Stimulated activated CD4-positive, alpha-beta T cell treated with anti-CD3 and anti-CD28 coated beads, Interleukin-1b, Interleukin-23, amount 100 ng/mL, for 1 hour (primary cell): ENCODE measurements at places on chromosomes 3 and 15.

DNA sequence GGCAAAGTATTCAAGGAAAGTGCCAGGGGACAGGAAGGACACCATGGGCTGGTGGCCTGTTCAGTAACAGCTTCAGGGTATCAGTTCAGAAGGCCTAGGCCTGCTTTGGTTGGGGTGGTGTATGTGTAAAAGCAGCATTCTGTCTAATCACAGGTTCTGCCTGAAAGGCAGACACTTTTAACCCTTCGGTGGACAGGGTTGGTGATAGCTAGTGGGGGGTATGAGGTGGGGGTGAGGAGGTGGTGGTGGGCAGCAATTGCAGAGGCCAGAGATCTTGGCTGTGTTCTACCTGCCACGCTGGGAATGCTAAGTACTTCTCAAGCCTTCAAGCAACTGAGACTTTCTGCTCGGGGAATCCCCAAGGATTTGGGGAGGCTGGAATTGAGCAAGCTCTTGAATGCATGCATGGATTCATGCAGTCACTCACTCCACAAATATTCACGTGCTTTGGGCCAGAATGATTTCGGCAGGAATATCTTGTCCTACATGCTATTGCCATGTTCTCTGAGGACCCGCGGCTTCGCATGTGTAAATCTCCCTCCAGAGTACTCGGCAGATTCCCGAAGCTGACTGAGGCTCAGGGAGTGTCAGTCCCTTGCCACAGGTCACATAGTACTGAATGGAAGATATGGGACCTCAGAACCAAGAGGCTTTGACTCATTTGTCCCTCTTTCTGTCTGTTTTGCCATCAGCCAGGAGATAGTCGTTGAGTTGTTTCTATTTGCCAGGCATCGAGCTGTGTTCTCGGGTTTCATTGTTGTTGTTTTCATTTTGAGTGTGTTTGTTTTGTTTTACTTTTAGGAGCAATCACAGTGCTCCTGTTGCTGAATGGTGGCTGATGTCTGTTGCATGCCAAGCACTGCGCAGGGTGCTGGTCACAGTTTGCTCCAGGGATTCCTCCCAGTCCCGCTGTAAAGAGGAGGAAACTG, 65.5 kb downstream of the SMAD3 start:
- no peak for DNase-seq

DNA sequence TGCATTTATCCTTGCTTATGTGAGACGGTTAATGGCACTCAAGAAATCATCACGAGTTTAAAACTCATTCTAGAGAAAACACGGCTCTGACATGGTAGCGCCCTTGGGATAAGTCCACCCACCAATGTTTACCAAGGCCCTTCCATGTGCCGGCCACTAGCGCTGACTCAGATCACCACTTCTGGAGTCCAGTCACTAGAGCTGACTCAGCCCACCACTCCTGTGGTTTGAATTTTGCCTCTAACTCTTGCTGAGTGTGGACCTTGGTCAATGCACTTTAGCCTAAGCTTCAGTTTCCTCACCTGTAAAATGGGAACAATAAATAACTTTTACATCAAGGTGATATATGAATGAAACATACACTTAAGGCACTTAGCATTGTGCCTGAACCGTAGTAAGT, 358.4 kb upstream of the PROK2 start:
- DNase-seq, result no peak

DNA sequence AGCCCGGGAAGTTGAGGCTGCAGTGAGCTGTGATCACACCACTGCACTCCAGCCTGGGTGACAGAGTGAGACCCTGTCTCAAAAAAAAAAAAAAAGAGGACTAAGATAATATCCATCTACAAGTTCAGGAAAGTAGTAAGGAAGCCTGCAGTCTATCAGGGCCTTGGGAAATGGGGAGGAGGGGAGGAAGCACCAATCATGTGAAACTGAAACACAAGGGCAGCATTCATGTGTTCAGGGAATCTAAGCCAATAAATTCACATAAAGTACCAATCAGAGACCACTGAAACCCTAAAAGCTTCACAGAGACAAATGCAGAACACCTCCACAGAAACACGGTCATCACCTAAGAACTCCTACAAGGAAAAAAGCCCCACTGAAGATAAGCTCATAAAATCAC, 22.9 kb upstream of the HHATL start:
- DNase-seq, result no peak

DNA sequence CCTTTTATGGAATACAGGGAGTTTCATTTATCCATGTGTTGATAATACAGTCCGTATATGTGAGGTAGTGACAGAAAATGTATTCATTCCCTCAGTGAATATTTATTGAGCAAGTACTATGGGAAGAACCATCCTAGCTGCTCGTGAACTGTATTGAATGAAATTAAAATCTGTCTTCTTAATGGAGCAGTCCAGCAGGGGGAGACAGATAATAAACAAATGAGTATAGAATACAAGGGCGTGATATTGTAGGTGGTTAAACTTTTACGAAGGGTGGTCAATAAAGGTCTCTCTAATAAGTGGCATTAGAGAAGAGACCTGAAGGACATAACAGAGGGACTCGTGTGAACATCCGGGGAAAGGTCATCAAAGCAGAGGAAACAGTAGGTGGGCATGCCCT, 62.7 kb upstream of the OSTN start:
- DNase-seq, result no peak

- no peak for DNase-seq
Measured at GRCh38 chr3:177484206-177484605, 286.9 kb upstream of the TBL1XR1 start.

GRCh38 chr3:123154020-123154985, 47.4 kb upstream of the SEC22A start:
- DNase-seq, result no peak

- DNase-seq, result no peak
Measured at GRCh38 chr15:71939981-71940588, 129.7 kb downstream of the NR2E3 start.

- no peak for DNase-seq
Measured at GRCh38 chr3:123693584-123694190, 108.8 kb upstream of the HACD2 start.

DNA sequence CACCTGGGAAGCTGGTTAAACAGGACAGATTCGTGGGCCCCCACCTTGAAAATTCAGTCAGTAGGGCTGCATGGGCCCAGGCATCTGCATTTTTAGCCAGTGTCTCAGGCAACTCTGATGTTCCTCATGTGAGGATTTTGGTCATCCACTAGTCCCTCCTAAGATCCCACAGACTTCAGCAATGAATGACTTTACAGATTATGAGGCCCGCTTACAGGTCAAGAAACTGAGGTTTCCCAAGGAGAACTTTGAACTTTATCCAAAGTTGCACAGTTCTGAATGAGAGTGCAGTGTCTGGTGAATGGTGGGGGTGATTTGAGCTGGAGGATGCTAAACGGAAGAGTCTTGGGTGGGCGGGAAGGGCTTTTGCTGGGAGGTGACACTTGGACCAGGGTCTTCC, 27.2 kb downstream of the SLC6A6 start:
- DNase-seq, result no peak

DNA sequence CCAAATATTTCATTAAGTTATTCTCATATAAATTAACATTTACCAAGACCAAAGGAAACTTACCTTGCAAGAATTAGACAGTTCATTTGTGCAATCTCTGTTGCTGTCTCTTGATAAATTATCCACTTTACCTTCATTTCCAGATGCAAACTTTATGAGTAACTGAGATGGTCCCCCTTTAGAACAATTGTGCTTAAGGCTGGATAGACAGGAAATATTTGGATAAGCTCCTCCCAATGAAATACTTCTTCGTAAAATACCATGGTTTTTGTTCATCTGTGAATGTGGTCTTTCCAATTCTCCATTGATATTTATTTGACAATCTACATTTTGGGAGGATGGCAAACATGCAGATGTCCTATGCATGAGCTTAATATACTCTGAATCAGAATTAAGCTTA, 78.2 kb downstream of the NEDD4 start:
- no peak for DNase-seq

DNA sequence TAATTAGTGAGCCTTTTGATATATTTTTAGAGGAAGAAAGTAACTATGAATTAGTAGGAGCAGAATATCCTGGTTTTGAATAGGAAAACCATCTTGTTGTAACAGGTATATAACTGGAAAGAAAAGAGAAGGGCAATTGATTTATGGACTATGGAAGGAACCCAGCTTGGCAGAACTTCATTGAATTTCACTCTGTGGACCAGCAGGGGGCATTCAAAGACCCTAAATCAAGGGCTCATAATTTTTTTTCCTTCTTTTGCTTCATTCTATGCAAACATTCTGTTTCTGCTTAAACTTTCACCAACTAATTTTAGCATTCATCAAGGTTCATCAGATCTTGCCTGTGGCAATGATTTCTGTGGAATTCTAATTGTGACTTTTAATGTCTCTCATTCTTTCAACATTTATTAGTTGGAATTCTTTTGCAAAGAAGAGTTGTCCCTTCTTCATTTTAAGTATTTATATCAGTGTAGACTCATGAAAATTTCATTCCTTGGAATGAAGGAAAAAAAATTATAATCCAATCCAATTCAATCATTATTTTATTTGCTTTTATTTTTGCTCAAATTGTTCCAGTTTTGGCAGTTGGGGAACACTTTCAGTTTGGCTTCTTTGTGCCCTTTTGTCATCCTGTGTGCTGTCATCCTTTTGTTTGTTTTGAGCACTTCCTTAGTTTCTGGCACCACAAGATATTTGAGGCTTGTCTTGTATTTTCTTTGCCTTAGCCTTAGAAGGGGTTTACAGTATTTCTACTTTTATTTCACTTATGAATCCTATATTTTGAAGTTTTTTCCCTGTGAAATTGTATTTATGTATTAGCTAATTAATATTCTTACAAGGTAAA, 30.4 kb downstream of the NXPE3 start:
- DNase-seq, result no peak

DNA sequence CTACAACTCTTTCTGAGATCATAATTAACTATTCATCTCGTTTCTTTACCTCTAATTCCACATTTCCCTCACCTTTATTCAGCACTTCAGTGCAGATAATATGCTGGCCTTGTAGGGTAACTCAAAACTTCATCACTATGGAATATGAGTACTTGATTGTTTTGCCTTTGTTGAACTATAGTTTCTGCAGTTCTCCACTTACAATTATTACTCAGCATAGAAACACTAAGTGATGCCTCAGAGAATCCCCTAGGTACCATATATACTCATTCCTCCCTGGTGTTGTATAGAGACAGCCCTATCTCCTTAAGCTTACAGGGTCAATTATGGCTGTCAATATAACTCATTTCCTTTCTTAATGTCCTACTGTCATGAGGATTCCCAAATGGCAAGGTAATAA, 380.6 kb upstream of the RBMS3 start:
- no peak for DNase-seq

GRCh38 chr3:40737343-40737742, 212.6 kb downstream of the ZNF621 start:
- DNase-seq, result no peak

- no peak for DNase-seq
Measured at GRCh38 chr3:46824211-46824970, 38.9 kb downstream of the MYL3 start.

DNA sequence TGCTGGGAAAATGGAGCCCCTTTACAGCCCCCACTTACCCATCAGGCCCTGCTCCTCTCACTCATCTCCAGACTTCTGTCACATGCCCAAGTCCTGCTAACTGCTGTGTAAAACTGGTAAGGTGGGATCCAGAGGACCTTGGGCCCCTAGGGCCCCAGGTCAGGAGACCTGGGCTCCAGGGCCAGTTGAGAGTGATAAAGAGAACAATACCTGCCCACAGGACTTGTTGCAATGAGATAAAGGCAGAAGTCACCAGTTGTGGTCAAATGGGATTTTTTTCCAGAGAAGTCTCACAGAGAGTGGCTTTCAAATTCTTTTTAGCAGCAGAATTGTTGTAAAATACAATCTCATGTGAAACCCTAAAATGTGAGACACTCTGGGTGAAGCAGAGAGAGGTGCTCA, 753 bp downstream of the FURIN start:
- DNase-seq, result no peak

DNA sequence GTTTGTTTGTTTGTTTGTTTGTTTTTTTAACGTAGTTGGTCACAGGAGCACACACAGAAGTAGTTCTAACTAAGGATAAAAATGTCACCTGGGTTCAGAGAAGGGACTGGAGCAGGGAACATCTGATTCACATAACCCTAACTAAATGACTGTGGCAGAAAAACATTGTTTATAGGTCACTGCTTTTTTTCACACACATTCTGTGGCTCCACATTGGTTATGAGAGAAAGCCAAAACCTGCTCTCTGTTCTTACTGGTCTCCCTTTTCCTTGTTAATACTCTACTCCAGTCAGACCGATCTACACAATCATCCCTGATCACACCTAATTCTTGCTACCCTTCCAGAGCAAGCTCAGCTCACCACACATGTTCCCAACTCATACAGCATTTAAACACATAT, 190.4 kb upstream of the ICE2 start:
- DNase-seq, result no peak

GRCh38 chr15:73345658-73346057, 23.1 kb downstream of the HCN4 start:
- DNase-seq, result no peak

DNA sequence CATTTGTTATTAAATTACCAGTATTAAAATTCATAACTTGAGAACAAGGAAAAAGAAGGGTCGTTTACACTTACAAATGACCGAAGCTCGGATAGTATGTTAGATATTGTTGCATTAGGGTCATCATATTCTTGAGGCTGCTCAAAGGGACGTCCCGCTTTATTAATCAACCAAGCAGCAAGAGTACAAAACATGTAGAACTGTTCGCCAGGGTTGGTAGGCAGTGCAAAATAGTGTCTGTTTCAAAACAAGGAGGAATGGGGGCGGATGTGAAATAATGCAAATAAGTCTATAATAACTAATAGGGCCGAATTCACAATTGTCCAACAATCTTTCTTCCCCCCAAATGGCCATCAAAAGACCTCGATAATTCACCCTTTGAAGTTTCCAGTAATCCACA, 2.9 kb downstream of the IFT57 start:
- DNase-seq, result no peak

DNA sequence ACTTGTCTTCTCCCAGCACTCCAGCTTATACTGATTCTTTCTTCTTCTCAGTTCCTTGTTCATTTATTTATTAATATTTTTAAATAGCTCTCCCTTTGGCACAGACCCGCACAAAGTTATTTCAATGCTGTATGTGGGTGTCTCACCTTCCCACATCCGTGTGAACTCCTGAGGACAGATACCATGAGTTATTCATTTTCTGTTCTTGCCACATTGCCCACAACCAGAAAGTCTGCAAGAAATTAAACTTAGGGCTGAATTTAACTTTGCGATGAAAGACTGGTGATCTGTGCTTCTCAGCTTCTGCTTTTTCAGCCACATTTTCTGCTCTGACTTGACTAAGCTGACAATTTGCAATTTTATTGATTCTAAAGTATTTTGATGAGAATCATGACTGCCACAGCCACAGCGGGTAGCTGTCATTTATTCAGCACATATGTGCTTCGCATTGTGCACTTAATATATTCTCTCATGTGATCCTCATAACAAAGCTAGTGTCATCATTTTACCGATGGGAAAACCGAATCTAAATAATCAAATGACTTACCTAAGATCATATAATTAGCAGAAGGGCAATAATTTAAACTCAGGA, 569.8 kb downstream of the EDEM1 start:
- DNase-seq, result no peak

DNA sequence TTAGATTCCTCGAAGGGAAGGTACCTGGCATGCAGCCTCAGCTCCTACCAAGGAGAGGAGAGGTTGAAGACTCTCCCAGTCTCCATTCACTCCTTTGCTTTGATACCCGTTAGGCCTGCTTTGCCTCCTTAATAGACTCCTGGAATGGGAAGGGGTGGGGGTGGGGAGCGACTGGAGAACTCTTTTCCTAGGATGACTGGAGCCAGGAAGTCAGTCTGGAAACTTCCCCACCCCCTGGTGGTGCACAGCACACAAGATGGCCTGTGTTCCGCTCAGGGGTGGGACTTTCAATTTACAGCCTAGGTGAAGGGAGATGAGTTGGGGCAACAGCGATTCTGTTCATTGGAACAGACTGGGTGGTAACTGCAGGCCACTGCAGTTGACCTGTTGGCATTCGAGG, 21.4 kb upstream of the CELF6 start:
- DNase-seq, result no peak
